T-helper 9 cell (primary cell): ENCODE measurements at places on chromosomes 6 and 20.

- DNase-seq: no peak
Observed at GRCh38 chr6:56767435-56767834, 124.7 kb upstream of the DST start.

DNA sequence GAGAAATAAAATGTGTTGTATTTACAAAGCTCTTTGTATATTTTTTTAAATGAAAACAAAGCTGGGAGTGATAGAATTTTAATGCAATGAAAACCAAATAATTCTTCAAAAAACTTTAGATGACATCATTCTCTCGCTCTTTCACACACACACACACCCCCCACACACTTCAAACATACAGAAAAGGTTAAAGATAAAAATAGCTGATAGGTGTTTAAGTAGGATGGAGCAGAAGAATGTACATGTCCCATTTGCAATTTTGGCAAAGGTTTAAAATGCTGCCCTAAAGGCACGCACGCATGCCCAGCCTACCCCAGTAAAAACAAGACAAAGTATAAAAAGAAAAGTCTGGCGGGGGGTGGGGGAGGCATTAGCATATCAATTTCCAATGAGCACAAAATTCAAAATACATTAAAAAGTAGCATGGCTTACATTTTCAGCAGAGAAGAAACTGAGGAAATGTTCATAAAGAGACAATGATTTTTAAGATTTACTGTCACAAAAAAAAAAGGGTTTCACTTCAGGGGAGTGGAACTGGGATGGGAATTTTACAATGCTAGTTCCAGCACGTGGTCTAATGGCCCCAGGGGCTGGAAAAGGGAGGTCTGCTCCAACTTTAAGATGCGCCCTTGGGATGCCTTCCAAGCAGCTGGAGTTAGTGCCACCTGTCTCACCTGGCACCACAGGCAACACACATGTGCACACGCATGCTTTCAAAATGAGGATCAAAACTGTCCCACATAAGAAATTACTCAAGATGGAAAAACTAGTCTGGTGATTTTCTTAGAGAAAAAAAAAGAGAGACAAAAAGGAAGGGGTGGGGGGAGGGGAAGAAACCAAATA is 55.1 kb upstream of the NFATC2 start:
- DNase-seq: no peak

GRCh38 chr6:36604090-36605060 is 10.2 kb downstream of the SRSF3 start:
- DNase-seq: no peak

DNA sequence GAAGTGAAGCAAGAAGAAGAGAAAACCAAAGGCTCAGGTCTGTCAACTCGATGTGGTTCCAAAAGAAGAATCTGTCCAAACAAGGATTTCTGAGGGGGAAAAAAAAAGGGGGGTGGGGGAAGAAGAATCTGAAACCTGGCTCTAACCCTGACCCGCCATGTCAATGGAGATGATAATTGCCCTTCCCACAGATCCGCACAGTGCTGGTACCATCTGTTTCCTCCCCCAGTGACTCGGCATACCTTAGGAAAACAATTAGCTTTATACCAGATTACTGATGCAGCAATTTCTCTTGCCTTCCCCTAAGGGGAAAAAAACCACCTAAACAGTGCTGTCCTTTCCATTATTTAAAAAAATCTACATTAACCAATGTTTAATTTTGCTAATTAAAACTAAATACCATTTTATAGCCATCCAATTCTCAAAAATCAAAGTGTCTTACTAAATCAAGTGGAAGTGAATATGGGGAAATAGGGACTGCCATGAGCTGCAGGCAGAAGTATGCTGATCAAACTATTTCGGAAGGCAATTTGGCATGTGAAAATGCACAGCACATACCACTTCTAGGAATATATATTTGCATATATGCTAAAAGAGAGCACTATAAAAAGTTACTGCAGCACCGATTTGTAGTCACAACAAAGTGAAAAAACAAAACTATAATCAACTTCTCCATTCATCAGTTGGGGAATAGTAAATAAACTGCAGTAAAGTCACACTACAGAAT is 46.8 kb downstream of the MAP7 start:
- no peak for DNase-seq

GRCh38 chr20:2602046-2602735 is 50.2 kb upstream of the NOP56 start:
- DNase-seq: no peak

DNA sequence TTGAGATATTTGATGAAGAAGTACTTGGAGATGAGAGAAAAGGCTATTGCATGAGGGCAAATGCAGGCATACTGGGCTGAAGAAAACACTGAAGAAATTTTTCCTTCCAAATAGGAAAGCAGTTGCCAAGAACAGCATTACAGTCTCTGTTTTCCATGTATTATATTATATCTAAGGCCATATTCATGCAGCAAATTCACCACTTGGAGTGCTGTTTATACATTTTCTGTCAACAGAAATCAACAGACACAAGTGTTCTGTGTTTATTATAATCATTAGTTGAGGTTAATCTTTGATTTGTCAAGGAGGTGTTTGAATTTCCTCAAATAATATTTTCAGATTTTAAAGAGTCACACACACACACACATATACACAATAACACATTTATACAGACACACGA is 268.8 kb upstream of the PLCB4 start:
- DNase-seq: no peak

- no peak for DNase-seq
Observed at GRCh38 chr6:151205721-151206600, 33.8 kb upstream of the AKAP12 start.

- DNase-seq: no peak
Observed at GRCh38 chr20:50357783-50358161, 152.4 kb upstream of the PTPN1 start.

DNA sequence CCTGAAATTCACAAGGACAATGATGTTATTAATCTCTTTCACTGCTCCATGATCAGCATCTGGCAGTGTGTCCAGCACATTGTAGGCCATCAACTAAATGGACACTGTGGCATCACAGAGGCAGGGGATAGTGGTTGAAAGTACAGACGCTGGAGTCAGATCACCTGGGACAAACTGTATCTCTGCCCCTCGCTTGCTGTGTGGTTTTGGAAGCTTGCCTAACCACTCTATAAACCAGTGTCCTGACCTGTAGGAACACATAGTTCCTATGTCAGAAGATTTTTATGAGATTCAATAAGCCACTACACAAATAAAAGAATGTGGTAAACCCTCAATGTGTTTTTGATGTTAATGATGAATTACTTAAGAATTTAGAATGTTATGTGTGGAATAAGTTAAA is 219.3 kb upstream of the RNF217 start:
- no peak for DNase-seq

GRCh38 chr6:160218810-160219209 is 39.8 kb downstream of the SLC22A2 start:
- DNase-seq: no peak

DNA sequence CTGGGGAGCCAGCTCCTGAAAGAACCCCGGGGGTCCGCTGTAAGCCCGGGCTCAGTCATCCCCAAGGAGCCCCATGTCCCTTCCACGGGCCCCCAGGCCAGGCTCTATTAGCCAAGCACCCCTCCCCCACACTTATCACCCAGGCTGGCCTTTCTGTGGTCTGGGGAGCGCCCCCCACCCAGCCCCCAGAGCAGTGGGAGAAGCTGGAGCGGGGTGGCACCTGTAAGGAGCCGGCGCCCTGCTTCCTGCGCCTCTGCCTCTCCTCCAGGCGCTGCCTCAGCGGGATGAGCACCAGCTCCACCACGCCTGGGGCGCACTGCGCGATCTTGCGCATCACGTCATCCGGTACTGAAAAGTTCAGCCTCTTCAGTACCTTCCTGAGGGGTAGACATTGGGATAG is 2.3 kb downstream of the SPEF1 start:
- no peak for DNase-seq

GRCh38 chr20:24587384-24588046 is 118.1 kb downstream of the SYNDIG1 start:
- DNase-seq: no peak

DNA sequence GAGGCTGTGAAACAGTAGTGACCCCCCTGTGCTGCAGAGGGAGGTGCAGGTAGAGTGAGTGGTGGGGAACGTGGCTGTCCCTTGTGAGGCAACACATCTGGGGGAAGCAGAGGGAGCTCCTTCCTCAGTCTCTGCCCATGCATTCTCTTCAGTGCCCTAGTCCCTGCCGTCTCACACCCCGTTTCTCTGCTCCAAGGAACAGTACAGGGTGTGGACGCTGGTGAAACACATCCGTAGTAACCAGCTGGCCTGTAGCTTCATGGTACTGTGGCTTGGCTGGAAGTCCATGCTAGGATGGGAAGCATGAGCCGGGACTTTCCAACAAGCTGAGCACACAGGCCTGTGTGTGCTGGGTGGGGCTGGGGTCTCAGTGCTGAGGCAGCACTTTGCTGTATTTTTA is 25.4 kb upstream of the CST3 start:
- DNase-seq: no peak

DNA sequence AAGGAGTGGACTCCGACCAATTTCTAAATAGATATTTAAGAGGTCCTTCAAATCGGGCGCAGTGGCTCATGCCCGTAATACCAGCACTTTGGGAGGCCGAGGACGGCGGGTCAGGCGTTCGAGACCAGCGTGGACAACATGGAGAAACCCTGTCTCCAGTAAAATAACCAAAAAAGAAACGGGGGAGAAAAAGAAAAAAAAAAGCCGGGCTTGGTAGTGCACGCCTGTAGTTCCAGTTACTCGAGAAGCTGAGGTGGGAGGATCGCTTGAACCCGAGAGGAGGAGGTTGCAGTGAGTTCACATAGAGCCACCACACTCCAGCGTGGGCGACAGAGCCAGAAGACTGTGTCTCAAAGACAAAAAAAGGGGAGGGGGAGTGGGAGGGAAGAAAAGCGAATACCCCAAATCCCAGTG is 53.3 kb upstream of the HFE start:
- DNase-seq: no peak

DNA sequence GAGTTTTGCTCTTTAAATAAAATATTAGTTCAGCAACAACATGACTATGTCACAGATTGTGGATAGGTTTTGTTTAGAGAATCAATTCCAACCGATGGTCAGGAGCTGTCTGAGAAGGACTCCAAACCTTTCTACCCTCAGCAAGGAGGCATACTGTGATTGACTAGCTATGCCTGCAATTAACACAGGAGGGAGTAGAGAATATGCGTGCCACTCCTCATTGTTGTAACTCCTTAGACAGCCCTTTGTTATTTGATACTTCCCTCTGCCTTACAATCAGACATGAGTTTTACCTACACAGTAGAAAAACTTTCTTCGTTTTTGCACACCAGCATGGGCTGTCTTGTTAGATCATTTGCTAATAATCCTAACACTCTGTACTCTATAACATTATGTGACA is 796.5 kb downstream of the PRIM2 start:
- DNase-seq: no peak

GRCh38 chr6:29661071-29661470 is 4.2 kb downstream of the MOG start:
- no peak for DNase-seq

- no peak for DNase-seq
Observed at GRCh38 chr6:151257985-151258445, 18.2 kb downstream of the AKAP12 start.

DNA sequence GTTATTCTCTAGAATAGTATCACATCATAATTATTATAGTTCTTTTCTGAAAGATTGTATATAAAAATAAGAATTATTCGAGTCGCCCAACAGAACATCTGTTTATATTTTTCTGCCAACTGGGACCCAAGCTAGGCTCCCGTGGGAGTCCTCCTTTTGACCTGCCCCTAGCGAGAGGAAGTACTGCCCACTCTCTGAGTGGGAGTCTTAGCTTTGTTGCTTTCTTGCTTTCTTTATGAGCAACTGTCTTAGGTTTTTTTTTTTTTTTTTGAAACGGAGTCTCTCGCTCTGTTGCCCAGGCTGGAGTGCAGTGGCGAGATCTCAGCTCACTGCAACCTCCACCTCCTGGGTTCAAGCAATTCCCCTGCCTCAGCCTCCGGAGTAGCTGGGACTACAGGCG is 202.0 kb upstream of the ZNF184 start:
- DNase-seq: no peak

DNA sequence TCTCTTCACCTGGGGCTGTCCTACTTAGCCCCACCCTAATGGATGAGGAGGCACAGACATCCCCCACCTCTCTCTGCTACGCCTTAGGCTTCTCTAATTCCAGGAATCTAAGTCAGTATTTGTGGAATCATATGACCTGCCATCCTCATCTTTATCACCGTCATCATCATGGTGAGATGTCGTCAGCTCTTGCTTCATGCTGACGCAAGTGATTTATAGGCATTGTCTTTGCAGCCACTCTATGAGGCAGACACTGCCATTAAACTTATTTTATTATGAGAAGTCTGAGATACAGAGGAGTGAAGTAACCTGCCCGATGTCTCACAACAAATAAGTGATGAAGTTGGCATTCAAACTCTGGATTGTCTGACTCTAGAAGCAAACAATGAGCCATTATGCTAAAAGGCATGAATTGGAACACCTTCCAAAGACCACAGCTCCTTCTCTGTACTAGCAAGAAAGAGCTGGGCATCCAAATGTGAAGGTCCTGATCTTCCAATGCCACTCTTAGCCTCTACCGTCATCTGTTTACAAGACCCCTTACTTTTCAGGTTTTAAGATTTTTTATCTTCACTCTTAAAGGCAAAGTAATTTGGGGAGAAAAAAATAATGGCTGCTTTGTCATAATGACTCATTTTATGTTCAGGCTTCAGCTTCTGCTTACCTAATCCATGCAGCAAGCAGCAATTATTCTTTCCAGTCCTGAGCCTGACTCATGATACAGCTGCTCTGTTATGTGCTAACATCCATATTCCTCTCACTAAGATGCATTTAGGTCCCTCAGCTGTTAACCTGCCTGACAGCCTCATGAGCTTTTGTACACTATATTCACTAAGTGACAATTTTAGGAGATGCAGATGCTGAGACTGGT is 113.7 kb upstream of the BCLAF1 start:
- DNase-seq: no peak

DNA sequence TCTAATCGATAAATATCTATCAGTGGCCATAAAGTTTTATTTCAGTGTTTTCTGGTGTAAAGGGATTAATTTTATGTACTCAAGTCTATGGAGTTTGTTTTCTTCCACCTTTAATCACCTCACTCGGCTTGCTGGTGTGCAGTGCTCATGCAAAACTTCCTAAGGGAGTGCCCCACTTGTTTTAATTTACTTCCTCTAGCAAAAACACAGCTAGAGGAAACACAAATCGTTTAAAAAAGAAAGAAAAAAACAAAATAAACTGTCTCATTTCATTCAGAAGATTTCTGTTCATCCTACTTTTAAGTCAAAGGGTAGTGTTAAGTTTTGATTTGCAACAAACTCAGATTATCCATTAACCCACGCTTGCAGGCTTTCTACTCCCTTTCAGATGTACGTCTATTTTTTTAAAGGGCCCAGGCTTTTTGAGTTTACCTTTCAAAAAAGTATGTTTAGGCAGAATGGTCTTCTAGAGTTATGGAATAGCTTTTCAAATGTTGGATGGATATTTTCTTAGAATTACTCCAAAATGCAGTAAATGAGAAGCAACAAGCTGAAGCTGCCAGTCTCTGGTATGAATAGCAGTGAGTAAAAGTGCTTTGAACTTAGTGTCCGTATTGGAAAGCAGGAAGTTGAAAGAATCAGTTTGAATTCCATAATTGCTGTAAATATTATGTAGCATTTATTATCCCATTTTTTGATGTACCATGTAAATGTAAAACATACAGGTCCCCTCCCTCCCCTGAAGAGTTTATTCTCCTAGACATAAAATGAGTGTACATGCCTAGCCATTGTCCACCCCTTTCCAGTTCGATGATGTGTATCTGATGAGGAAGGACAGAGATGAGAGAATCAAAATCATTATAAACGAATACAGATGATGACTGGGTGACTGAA is 113.3 kb downstream of the SLC16A10 start:
- no peak for DNase-seq
